ENCODE measurements at places on chromosomes 16 and 17.

DNA sequence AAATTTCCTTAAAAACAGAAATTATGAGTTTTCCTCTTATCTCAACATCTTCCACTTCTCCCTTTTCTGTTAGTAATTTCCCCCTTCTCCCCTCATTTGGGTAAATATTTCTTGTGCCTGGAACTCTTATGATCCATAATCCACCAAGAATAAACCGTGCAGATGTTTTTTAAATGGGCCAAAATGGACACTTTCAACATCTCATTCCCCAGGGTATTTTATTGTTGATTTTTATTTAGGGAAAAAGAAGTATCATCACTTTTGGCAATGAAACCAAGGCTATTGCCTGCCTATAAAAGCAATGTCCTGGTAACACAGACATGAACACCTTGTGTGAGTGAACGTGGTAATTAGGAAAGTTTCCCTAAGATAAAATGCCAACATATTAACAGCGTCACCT, 54.6 kb downstream of the IRX6 start:
- DNase-seq, result no peak

- DNase-seq, result no peak
These were observed 1.7 kb upstream of the NLRP1 start for GRCh38 chr17:5585836-5586521.

GRCh38 chr16:73697336-73697735, 599.3 kb upstream of the PSMD7 start:
- DNase-seq, result no peak

DNA sequence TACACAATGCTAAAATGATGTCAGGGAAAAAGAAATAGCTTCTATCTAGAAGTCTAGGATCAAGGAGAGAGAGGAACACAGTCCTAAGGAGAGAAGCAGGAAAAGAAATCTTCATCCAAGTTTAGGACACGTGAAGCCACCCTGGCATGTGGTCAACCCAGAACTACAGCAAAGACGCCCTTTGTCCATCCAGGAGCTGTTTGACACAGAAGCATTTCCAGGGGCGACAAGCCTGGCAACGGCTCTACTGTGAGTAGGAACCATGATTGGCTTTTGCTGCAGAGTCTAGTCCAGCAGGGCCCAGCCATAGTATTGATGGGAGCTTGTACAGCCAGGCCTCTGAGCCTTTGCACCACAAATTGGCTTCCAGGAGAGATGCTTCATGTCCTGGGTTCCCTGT, 185.4 kb upstream of the RPL38 start:
- no peak for DNase-seq

GRCh38 chr17:43962479-43962878, 8.7 kb upstream of the PYY start:
- no peak for DNase-seq

DNA sequence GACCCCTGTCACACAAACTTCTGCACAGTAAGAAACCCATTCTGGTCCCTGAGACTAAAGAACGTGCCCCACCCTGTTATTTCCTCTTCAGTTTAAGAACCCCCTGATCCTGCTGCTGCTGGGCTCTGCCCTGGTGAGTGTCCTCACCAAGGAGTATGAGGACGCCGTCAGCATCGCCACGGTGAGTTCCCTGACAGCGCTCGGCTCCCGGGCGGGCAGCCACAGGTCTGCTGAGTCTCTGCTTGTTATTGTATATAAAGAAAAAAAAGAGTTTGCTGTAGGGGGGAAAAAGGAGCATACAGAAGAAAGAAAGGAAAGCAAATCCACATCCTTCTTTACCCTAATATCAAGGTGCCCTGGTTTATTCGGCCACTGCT, 40.0 kb downstream of the ATP2C2 start:
- DNase-seq, result no peak

DNA sequence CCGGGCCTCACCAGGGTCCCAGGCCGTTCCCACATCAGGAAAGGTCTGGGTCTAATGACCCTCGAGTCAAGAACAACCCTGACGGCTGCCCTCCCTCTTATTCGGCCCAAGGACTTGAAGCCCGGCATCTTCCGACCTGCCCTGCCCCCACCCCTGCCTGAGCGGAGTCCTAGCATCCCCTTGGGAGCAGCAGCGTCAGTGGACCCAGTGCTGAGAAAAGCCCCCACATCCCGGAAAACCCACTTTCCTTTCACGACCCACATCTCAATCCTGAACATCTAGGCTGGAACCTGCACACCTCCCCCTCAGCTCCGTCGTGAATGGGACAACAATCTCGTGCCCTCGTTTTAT, 769 bp downstream of the TMEM88 start:
- no peak for DNase-seq

GRCh38 chr17:49646391-49647255, 31.3 kb downstream of the SPOP start:
- DNase-seq, result no peak

GRCh38 chr17:72254808-72255449, 134.1 kb downstream of the SOX9 start:
- DNase-seq, result no peak

GRCh38 chr16:70775399-70775798, 25.6 kb downstream of the VAC14 start:
- DNase-seq, result no peak

DNA sequence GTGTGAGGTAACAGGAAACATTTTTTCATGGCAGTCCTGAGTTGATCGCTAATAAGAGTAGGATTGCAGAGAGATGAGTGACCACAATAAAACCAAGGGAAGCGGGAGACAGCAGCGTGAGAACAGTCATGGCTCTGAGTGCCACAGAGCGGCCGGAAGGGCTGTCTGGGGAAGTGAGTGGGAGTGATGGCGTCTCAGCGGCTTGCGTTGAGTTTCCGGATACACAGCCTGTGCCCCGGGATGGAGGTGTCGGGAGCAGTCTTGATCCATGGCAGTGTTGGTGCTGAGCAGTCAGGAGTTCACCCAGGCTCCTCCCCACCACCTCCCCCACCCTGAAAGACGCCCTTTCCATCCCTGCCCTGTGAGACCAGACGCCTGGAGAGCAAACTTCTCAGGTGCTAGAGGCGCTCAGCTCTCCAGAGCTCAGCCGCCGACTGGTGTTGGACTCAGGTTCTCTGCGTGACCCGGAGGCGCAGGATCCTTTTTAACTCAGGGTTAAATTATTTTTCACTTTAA, 59.8 kb downstream of the BANP start:
- no peak for DNase-seq

DNA sequence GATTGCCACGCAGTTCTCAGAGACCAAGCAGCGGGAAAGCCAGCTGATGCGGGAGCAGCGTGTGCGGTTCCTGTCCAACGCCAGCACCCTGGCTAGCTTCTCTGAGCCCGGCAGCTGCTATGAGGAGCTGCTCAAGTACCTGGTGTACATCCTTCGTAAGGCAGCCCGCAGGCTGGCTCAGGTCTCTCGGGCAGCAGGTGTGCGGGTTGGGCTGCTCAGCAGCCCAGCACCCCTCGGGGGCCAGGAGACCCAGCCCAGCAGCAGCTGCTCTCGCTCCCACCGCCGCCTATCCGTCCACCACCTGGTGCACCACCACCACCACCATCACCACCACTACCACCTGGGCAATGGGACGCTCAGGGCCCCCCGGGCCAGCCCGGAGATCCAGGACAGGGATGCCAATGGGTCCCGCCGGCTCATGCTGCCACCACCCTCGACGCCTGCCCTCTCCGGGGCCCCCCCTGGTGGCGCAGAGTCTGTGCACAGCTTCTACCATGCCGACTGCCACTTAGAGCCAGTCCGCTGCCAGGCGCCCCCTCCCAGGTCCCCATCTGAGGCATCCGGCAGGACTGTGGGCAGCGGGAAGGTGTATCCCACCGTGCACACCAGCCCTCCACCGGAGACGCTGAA, 15.2 kb downstream of the CACNA1G start:
- no peak for DNase-seq

GRCh38 chr17:79806863-79807720, 10.2 kb upstream of the CBX8 start:
- no peak for DNase-seq

GRCh38 chr17:50355336-50355700, 9.4 kb downstream of the XYLT2 start:
- no peak for DNase-seq

GRCh38 chr17:33124871-33125551, 133.4 kb downstream of the SPACA3 start:
- no peak for DNase-seq

DNA sequence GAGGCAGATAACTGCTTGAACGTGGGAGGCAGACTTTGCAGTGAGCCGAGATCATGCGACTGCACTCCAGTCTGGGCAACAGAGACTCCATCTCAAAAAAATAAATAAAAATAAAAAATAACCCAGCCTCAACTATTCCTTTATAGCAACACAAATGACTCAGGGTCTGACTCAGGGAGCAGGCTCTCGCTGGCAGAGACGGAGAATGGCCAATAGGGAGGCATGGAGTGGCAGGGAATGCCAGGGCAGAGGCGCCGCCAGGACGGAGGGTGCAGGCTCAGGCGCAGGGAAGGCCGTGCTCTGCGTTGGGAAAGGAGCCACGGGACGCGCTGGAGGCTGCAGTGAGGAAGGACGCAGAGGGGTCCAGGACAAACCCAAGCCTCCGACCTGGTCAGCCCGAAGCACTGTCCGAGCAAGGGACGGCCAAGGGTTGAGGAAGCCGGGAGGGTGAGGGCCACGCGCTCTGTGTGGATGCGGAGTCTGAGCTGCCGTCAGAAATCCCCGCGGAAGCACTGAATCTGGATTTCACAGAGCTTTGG, 40.3 kb downstream of the PKD1 start:
- no peak for DNase-seq

DNA sequence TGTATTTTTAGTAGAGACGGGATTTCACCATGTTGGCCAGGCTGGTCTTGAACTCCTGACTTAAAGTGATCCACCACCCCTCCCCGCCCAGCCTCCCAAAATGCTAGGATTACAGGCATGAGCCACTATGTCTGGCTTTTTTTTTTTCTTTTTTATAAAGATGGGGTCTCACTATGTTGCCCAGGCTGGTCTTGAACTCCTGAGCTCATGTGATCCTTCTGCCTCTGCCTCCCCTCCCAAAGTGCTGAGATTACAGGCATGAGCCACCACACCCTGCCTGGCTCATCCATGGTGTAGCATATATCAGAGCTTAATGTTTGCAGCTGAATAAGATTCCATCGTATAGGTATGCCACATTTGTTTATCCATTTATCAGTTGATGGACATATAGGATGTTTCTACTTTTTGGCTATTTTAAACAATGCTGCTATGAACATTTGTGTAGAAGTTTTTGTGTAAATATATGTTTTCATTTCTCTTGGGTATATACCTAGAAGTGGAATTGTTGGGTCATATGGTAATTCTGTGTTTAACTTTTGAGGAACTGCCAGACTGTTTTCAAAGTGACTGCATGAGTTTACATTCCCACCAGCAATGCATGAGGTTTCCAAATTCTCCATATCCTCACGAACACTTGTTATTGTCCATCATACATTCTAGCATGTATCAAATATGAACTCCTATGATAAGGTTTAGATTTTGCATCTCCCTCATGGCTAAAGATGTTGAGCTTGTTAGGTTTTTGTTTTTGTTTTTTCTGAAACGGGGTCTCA, 55.7 kb upstream of the HAS3 start:
- no peak for DNase-seq

GRCh38 chr16:89993971-89994370, 25.3 kb downstream of the DBNDD1 start:
- DNase-seq, result no peak

GRCh38 chr17:9676820-9677310, 31.5 kb downstream of the USP43 start:
- no peak for DNase-seq

Data from hypothalamus (tissue), 51 donors.